H1 (cell line): ENCODE measurements at places on chromosomes 7 and 10. TPM values are rescaled to one million over a fixed set of nuclear protein-coding genes. Genes with fewer than 3 reads are reported as not detected.

DNA sequence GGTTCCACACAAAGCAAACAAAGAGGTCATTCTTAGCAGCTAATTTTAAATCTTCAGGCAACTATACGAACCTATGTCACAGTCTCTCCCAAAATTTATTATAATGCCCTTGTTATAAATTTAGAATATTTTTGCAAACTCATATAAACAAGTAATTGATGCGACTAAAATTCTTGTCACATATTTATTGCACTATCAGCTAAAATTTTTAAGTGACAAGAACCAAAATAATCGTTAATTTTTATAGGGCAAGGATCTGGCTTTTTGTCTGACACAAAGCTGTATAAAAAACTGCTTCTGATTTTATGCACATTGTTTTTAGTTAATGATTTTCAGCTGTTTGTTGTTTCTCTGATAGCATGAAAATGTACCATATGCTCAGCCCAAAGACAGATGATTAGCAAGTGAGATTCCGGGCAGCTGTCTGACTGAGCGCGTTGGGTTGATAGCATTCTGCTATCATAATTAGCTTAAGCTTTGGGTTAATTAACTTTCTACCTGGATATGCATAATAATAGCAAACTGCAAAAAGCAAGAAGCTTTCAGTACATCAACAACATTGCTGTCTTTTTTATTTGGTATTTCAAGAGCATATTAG is 136.0 kb downstream of the MGMT start:
- DNase-seq: no peak

DNA sequence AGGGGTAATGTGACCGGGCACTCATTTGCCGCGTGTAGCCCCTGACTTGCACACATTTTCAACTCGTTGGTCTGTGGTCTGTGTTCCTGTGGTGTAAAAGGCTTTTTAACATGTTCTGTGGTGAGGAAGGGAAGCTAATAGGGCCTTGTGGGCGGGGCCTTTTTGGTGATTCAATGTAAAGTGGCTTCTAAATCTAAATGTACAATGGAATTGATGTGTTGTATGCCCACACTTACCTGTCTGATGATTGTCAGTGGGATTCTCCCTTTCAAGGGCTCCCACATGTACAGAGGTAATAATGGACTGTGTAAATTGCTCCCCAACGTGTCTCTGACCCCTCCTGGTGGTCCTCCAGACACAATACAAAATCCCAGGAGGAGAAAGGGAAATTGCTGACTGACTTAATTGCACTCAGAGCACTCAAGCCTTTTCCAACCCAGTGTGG is 43.1 kb upstream of the GATAD1 start:
- no peak for DNase-seq

DNA sequence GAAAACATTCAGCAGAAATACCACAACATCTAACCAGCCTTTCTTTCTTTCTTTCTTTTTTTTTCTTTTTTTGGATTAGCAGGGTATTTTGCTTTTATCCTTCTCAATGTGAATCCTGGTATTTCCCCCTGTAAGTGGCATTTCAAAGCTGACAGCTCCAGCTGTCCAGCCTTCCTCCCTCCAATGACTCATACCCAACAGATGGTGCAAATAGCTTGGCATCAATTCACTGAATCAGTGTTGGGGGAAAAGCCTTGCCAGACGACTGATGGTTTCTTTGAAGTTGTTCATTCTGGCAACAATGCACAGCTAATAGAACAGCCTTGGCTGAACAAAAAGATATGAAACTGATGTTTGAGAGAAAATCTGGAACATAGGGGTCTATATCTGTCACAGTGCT is 316.8 kb upstream of the STEAP1 start:
- DNase-seq: no peak

DNA sequence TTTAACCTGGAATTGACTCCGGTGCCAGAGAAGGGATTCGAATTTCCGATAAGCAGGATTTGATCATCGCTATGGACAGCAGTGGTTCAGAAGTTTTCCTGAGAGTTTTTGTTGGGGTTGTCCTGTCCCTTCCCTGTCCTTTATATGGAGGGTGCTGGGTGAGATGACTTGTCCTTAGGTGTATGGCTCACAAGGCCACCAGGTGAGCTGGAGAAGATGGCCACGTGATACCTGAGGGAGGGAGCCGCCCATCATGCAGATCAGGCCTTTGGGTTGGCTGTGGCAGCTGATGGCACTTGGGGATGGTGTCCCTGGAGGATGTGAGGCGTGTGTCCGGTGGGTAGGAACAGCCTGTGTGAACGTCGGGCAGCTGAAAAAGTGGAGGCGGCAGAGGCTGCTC is 187.7 kb downstream of the PTPN20 start:
- DNase-seq: no peak

- no peak for DNase-seq
Observed at GRCh38 chr7:124514471-124514870, 251.1 kb downstream of the GPR37 start.

GRCh38 chr7:15885678-15886077 is 199.2 kb upstream of the MEOX2 start:
- DNase-seq: no peak

- DNase-seq: no peak
Observed at GRCh38 chr10:99368646-99369045, 39.5 kb downstream of the CNNM1 start.

DNA sequence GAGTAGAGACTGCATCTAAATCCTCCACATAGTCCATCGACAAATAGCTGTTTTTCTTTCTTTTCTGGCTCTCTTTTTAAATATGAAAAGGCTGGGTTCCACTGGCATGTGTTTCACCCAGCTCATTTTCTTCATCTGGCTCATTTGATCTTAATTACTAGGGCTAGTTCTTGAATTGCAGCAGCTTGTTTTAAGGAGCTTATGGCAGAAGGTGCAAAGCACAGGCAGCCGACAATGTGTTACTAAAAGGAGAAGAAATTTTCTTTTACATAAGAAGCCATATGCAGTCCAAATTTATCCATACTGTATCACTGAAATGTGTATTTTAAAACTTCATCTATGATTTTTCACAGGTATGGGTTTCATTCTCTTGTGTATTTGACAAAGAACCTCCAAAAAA is 205.6 kb upstream of the PTER start:
- no peak for DNase-seq

DNA sequence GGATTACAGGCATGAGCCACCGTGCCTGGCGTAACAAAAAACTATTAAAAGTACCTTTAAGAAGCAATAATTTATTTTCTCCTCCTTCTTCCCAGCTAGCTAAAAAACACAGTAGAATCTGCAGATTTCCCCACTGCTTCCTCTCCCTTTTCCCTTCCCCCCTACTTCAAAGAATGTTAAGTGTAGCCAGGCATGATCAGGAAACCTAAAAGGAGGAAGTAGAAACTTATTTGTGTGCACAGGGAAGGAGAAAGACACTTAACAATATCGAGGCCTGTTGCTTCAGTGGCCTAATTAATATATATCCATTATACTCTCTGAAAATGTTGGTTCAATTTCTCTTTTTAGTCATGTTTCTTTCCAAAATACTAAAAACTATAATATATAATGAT is 127.7 kb downstream of the NRBF2 start:
- DNase-seq: no peak

DNA sequence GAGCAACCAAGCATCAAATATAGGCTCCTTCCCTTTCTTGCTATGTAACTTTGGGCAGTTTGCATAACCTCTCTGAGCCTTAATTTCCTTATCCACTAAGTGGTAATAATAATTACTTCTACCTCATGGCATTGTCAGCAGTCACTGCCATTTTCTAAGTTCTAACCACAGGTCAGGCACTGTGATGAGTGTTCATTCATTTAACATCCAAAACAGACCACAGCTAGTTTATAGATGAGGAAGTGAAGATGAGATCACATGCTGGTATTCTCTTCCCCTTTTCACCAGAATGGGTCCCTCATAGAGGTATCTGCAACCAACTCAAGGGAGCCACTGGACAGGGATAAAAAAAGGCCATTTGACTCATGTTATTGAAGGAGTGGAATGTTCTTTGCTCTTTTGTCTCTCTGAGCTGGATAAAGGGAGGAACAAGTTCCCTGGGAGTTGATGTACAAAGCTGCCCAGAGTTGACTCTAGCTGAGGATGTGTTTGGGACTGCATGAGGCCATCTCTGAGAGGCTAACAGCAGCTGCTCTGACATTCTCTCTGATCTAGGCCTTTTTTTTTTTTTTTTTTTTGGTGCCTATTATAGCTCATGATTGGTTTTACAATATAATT is 65.0 kb downstream of the DNAJC12 start:
- DNase-seq: no peak

DNA sequence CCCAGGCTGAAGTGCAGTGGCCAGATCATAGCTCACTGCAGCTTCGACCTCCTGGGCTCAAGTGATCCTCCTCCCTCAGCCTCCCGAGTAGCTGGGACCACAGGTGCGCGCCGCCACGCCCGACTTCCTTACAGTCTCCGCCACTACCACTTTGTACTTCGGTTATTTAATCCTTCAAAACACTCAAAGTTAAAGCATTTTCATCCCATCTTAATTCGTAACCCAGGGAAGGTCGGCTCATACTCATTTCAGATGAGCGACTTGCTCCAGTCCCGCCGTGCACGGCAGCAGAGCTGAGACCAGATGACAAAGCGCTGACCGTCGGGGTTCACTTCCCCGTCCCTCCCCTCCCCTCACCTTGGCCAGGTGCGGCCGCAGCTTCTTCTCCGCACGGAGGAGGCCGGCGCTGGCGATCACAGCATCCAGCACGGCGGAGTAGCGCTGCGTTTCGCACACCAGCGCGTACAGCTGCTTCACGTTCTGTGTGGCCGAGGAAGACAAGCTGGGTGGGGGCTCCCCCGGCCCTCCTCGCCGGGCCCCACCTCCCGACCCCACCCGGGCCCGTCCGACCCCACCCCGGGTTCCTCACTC is 457 bp downstream of the NSUN5 start:
- no peak for DNase-seq

GRCh38 chr10:125629758-125630376 is 53.1 kb downstream of the TEX36 start:
- no peak for DNase-seq

DNA sequence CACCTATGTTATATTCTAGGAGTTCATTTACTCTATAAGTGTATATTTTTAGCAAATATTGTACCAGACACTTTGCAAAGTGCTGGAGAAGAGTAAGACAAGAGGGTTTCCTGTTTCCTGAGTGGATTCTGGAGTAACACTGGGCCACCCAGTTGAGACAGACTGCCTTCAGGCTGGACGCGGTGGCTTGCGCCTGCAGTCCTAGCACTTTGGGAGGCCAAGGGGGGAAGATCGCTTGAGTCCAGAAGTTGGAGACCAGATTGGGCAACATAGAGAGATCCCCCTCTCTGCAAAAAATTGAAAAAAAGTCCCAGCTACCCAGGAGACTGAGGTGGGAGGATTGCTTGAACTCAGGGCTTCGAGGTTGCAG is 772 bp upstream of the ZSCAN25 start:
- no peak for DNase-seq

GRCh38 chr10:127947211-127947610 is 40.3 kb downstream of the PTPRE start:
- DNase-seq: no peak

- DNase-seq: no peak
Observed at GRCh38 chr7:124275411-124275810, 242.5 kb upstream of the TMEM229A start.

DNA sequence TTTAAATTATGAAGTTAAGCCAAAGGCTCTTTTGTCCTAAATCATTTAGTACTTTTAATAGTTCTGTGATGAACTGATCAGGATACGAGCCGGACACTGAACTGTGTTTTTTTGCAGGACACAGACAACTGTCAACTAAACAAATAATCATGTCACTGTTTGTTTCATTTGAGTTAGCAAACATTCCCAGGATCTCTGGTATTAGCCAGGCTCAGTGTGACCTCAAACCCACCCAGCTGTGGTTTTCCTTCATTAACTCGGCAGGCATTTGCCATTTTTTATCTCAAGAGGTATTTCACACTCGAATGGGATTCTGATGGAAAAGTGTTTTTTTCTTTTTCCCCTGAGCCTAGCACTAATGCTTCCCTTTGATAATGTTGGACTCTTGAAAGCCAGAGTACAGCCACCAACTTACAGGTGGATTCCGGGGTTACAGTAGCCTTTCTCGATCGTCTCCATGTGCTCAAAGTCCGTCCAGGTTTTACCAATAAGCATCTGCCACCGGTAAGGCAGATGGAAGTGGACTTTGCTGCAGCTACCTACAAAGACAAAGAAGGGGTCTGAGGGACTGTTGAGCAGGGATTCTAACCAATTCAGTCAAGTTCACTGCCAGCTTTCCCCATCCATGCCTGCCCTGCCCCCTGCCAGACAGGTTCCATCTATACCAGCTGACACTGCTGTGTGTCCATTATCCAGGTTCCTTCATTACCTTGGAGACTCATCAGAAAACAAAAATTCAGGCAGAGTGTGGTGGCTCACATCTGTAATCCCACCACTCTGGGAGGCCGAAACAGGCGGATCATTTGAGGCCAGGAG is 33.4 kb downstream of the ZC3HAV1 start:
- DNase-seq: no peak

- no peak for DNase-seq
Observed at GRCh38 chr7:42232275-42232674, 4.7 kb downstream of the GLI3 start.

Gene NPSR1
- total RNA-seq: not detected in 2 replicates

Gene EBF3
- total RNA-seq: 0.26 and 0.38 TPM in 2 replicates

Gene ZNF775
- total RNA-seq: 21.5 and 24.9 TPM in 2 replicates

Gene SORCS1
- 4.6 and 4.9 TPM in 2 replicates for total RNA-seq

Gene SCIN
- 1.9 and 2.3 TPM in 2 replicates for total RNA-seq

Gene ATRNL1
- 17.6 and 18.4 TPM in 2 replicates for total RNA-seq

Gene CRTAC1
- 0.91 and 1.1 TPM in 2 replicates for total RNA-seq
